Nucleus accumbens (tissue), 56 donors: ENCODE measurements at places on chromosomes 12 and 14.
A peak's percentile ranks its signal among the peaks of the same experiment; 100 is the strongest.

DNA sequence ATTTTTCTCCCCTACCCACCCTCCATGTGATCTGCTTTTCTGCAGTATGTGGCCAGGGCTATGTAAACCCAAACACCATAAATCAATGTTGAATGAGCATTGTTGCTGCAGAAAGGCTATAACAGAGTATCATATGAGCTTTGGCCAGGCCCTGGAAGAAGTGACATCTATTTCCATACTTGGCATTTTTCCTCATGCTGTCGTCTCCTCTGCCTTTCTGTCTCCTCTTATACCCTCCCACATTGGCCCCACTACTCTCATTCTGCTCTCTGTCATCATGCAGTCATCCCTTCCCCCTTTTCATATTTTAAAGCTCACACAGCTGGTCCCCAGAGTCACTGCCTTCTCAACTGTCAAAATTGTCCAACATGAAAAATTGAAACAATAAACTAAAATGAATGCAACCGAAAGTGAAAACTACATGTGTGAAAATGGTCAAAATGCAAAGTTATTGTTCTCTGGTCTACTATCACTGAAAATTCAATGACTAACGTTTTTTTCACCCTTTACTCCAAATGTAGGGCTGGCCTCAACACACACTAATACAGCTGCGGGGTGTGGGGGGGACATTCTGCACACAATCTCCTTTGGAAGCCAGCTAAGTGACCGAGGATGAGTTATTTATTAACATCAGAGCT lies 290.7 kb upstream of the TMPO start:
- DNase-seq = no peak

DNA sequence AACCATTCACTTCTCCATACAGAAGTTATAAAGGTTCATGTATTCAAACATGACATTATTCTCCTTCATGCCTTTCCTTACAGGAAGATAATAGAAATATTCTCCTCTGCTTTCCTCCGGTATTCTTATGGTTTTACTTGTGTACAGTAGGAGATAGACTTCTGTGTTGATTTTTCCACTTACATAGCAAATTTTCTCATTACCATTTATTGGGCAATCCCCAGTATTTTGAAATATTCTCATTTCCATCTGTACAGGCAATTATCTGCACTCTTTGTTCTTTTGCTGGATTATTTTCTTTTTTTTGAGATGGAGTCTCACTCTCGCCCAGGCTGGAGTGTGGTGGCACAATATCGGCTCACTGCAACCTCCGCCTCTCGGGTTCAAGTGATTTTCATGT lies 11.0 kb downstream of the PXMP2 start:
- DNase-seq = no peak

DNA sequence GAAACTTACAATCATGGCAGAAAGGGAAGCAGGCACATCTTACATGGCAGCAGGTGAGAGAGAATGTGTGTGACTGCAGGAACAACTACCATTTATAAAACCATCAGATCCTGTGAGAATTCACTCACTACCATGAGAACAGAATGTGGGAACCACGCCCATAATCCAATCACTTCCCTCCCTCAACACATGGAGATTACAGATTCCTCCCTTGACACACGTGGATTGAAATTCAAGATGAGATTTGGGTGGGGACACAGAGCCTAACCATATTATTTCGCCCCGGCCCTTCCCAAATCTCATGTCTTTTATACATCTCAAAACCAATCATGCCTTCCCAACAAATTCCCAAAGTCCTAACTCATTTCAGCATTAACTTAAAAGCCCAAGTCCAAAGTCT lies 203.6 kb downstream of the C12orf75 start:
- DNase-seq = no peak

- no peak for DNase-seq
These were observed 5.7 kb upstream of the VDR start for GRCh38 chr12:47910486-47910885.

GRCh38 chr12:110860833-110861296 lies 14.1 kb downstream of the CCDC63 start:
- no peak for DNase-seq

- no peak for DNase-seq
These were observed 179.9 kb upstream of the ATF7IP start for GRCh38 chr12:14185427-14186192.

DNA sequence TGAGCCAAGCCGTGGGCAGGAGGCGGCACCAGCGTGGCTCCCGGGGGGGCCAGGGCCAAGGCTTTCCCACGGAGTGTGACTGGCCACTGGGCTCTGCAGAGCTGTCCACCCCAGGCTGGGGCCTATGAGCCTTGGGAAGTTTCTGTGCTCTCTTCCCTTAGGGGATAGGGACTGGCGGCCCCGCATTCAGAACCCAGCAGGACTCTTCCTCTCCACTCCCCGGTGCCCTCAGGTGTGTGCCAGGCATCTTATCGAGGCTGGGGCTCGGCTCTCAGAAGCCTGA lies 17.8 kb upstream of the EIF2B2 start:
- no peak for DNase-seq

GRCh38 chr14:103281496-103282231 lies 52.4 kb upstream of the EIF5 start:
- no peak for DNase-seq

DNA sequence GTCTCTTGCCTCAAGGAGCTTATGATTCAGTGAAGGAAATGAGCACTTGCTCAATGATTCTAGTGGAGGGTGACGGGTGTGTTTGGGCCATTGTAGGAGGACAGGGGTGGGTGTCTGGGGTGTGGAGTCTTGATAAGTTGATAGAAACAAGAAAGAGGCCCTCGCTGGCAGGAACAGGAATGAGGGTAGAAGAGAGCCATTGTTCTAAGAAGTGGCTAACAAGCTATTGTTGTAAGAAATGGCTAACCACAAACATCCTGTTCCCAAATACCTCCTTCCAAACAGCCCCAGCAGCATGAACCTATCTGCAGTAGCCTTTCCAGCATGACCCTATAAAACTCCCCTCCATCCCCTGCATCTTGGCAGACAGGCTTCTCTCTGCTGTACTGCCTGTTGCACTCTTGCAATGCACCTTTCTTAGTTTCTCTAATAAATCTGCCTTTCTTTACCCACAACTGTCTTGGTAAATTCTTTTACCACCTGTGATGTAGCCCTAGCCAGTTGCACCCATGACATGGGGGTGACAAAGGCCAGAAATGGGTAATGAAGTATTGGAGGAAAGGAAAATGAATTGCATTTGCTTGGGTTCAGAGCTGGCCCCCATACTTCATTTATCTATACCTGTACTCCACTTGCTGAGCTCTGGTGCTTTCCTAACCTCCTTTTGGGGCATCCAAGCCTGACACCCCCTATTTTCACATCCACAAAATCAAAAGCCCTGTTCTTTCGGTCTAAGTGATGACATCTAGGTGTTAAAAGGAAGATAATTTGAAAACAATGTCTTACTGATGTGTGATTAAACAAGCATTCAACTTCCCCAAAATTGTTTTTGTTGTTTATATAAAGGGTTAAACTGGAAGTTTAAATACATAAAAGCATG lies 389.1 kb downstream of the GRIN2B start:
- DNase-seq = no peak

DNA sequence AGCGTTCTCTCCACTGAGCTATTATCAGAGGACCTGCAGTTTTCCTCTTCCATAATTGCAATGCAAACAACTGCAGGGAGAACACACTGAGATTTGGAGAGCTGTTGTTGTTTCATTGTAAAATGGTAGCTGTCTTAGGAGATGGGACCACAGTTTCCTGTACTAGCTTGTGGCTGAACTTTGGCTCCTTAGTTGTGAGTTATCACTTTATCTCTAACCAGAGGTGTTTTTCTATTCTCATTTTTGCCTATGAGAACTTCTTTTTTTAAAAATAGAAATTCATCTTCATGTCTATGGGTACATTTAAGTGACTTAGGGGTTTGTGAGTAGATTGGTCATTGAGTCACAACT lies 216.5 kb downstream of the SLC38A4 start:
- no peak for DNase-seq

DNA sequence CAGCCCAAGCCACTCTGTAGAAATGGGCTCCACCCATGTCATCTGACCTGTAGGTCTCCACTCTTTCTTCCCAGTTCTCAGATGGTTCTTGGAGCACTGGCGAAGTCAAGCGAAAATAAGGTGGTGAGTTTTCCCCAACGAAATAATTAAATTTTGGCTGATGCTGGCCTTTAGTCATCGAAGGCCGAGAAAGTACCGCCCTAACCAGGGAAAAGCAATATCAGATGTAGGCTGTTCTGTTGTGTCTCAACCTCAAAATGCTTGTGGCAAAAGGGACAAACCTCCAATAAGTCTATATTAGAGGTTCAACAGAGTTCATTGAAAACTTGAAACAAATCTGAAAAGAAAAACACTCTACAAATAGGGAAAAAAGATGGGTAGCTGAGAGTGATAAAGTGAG lies 48.6 kb upstream of the BCAT1 start:
- DNase-seq = no peak

DNA sequence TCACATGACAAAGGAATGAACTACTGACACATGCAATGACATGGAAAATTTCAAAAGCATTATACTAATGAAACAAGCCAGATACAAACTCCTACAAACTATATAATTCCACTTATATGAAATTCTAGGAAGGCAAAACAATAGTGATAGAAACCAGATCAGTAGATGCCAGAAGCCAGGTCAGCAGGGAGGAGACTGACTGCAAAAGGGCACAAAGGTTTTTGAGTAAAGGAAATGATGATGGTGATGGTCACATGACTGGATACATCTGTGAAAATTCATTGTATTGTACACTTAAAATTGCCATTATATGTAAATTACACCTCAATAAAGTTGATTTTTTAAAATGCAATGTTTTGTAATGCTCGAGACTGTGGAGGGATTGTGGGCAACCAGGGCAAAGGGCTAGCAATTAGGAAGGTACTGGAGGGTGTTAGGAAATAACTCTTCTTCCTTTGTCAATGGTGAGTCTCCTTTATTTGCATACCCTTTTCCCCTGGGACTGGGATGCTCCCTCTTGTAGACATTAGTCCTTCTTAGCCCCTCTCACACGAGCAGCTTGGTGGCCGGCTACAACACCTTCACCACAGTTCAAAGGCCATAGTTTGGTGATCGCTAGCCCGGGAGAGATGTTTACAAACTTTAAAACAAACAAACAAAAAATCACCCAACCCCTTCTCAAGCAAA lies 6.7 kb upstream of the PRPF40B start:
- no peak for DNase-seq

GRCh38 chr12:11513288-11513687 lies 117.9 kb upstream of the PRB2 start:
- DNase-seq = no peak

- no peak for DNase-seq
These were observed 379.3 kb upstream of the DCN start for GRCh38 chr12:91561958-91562325.

DNA sequence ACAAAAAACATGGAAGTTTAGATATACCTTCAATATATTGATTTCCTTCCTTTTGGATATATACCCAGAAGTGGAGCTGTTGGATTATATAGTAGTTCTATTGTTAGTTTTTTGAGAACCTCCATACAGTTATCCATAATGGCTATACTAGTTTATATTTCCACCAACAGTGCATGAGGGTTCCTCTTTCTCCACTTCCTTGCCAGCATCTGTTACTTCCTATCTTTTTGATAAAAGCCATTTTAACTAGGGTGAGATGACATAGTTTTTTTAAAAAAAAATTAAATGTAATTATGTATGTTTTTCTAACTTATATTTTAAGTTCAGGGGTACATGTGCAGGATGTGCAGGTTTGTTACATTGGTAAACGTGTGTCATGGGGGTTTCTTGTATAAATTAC lies 10.0 kb upstream of the SLC38A4 start:
- DNase-seq = no peak

GRCh38 chr12:697481-697880 lies 34.2 kb upstream of the NINJ2 start:
- no peak for DNase-seq

- DNase-seq = peak; percentile 13
These were observed 35.4 kb upstream of the SPPL3 start for GRCh38 chr12:120939523-120939922.

DNA sequence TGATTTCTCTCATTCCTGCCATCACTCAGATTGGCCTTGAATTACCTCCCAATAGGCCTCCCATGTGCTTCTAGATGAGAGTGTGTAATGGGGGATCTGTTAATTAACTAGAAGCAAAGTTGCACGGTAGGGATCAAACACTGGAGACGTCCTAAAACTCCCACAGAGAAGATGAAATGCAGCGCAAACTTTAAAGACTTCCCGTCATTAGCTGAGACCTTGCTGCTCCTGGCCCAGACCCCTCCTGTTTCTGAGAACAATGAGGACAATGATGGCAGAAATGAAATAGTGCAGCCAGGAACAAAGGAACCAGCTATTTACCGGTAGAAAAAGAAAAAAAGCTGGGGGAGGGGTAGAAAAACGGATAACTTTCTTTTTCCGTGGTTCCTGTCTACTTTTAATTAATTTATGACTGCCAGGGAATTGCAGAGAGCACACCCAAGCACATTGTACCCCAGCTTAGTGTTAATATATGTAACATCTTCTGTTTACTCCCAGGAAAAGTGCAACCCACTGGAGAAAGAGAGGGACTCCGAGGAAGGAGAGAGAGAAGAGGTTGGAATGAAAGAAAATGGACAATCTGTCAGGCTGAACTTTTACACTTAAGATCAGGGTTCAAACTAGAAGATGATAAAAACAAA lies 280.7 kb upstream of the SOX5 start:
- no peak for DNase-seq

DNA sequence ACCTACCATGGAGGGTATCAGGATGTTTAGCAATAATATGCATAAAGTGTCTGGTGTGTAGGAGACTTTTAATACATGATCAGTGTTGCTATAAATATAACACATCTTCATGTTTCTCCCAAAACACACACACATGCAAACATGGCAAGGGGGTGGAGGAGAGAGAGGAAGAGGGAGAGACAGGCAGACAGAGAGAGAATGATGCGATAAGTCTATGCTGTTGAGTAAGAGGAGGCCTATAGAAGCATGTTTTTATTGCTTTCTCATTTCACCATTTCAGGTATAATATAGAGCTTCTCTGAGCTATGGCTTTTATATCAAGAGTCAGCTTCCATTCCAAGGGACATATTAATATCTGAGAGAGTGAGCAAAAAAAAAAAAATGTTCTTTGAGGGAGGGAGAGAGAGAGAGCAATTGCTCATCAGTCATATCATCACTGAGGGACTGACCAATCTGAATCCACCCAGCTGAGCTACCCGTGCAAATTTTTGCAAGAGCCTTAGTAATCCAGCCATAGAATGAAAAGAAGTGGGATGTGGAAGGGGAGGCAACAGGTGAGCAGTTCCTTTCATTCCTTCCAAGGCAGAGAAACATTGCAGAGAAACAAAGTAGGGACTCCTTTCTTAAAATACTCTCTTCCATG lies 54.8 kb upstream of the RASSF8 start:
- DNase-seq = no peak

- DNase-seq = no peak
These were observed 320.8 kb upstream of the CCDC196 start for GRCh38 chr14:66165337-66165736.

- DNase-seq = no peak
These were observed 6.2 kb downstream of the ADCY6 start for GRCh38 chr12:48782457-48783395.

GRCh38 chr14:49464885-49465284 lies 121.3 kb downstream of the RPS29 start:
- DNase-seq = no peak
